ENCODE measurements at places on chromosomes 7 and 10.

- no peak for DNase-seq
Observed at GRCh38 chr7:86889501-86889900, 170.0 kb downstream of the ELAPOR2 start.

GRCh38 chr7:26311798-26312197 is 20.1 kb downstream of the SNX10 start:
- no peak for DNase-seq

DNA sequence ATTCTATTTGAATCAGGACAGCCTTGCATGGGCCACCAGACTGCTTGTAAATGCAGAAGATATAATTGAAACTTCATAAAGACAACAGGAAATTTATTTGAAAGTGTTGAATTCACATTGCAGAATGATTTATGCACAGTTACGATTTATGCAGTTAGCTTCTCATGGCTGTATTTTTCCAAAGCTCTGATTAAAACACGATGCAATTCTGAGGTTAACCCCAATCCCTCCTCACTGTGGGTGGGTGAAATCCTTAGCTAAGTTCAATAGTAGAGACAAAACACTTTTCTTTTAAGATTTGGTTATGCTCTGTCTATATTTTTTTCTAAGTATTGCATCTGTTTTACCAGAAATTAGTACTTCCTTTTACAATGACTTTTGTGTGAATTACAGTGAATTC is 728.8 kb upstream of the IGFBP3 start:
- no peak for DNase-seq

DNA sequence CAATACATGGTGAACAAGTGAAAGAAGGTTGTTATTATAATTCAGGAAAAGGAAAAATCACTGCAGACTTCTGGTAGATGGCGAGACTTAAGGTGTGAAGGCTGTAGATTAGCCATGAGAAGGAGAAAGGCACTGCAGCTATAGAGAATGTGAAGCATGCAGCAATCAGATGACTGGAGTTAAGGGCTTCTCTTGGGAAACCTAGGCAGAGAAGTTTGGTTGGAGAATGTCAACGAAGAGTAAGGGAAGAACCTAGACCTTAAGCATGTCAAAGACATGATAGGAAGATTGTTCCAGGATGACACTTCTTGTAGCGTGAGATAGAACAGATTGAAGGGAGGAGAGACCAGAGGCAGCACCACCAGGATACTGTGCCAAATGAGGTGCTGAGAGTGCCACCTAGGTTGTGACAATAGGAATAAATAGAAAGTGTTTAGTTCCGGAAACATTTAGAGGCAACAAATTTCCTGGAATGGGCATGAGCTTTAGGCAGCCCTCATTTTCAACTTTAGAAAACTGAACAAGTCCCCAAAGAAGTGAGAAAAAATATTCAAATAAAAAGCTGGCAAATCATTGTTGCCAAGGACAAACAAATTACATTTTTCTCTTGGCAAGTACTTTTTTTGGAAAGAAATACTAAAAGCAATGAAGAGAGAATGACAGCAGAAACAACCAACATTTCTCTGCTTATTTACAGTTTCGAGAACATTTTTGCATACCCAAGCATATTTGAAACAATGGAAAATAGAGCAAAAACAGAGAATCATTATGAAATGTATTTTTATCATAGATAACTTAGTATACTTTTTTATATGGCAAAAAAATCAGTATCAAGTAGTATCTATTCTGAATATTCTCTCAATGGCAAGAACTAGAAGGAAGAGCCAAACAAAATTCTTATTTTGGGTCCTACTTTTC is 4.9 kb downstream of the LRRC17 start:
- no peak for DNase-seq

- DNase-seq: no peak
Observed at GRCh38 chr7:79673969-79674368, 220.5 kb upstream of the MAGI2 start.

- no peak for DNase-seq
Observed at GRCh38 chr10:132684164-132684891, 101.6 kb downstream of the NKX6-2 start.

GRCh38 chr10:95517536-95518454 is 43.4 kb downstream of the SORBS1 start:
- no peak for DNase-seq
